Activated T-helper 1 cell treated with anti-CD3 and anti-CD28 coated beads, Interleukin-2, amount 50 U/mL, for 16 hours (primary cell): ENCODE measurements at places on chromosomes 3 and 15.

DNA sequence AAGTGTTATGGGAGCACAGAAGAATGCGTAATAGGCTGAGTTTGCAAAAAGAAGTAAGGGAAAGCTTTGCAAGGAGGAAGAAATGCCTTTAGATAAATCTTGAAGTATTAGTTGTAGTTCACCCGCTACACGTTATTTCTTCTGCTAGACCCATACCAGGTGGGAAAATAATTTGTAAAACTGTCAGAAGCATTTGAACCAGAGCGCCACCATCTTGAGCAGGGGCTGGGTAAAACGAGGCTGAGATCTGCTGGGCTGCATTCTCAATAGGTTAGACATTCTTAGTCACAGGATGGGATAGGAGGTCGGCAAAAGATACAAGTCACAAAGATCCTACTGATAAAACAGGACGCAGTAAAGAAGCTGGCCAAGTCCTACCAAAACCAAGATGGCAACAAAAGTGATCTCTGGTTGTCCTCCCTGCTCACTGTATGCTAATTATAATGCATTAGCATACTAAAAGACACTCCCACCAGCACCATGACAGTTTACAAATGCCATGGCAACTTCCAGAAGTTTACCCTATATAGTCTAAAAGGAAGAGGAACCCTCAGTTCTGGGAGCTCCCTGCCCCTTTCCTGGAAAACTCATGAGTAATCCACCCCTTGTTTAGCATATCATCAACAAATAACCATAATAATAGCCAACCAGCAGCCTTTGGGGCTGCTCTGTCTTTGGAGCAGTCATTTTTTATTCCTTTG is 50.0 kb upstream of the ZNF280D start:
- no peak for DNase-seq

- DNase-seq, result no peak
Measured at GRCh38 chr15:73050561-73051295, 1.5 kb upstream of the NEO1 start.

DNA sequence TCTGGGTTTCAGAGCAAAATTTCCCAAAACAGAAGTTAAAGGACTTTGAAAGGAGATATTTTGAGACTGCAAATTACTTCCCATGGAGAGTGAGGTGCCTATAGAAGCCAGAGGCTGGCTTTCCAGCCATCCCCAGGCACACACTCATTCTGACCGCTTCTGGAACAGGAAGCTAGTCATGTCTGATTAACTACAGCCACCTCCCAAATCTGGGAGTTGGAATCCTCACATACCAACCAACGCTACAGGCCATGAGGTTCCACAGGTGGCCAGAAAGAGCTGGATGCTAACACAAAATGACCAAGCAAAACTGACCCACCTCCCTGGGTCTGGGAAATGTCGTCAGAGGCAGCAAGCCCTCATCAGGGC is 87.2 kb downstream of the SNRK start:
- no peak for DNase-seq

DNA sequence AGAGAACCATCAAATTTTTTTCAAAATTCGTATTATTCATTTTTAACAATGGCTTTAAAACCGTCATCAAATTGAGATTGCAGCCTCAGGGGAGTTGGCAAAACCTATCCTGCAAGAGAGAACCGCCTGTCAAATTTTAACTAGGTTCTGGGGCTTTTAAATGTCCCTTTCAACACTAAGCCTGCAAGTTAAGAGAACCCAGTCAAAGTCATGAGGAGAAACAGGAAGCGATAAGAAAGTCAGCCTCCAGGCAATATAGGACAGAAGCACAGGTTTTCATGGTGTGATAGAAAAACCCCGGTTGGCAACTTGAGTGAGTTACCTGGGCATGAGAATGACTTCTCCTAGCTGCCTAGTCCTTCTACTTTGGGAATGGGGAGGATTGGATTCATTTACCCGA is 59.8 kb downstream of the CPNE4 start:
- no peak for DNase-seq

DNA sequence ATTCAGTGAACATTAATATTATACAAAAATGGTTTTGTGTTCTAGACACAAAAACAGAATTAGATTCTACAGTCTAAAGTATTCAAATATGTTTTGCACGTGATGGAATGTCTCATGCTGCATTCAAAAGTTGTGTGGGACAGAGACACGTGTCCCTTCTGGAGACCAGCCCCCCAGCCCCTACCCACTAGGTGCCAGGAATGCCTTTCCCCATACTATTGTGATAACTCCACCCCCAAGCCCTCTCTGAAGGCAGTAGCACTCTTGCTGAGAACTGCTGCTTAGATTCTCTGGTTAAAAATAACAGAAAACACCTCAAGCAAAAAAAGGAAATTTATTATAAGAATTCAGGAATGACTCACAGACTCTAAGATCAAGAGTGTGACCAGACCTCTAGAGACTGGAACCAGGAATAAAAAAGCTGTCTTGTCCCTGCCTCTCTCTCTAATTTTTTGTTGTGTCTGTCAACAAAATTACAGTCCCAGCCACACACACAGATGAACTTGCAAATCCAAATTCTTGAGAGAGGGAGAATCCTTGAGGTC is 57.7 kb downstream of the PXYLP1 start:
- no peak for DNase-seq

DNA sequence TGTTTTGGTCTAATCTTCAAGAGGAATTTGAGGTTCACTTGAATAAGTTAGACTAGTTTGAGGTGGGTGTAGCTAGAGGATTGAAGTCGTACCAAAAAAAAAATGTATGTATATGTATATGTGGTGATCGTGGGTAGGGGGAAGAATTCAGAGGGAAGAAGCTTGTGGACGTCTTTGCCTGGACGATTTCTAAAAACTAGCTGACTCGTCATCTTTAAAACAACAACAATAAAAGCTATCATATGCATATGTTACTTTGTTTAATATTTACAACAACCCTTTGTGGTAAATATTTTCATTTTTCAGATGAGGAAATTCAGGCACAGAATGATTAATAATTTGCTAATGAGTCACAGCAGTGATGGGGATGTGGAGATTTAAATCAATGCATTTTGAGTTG is 18.1 kb downstream of the RNF111 start:
- DNase-seq, result no peak

- no peak for DNase-seq
Measured at GRCh38 chr3:183261151-183261724, 8.2 kb downstream of the B3GNT5 start.

DNA sequence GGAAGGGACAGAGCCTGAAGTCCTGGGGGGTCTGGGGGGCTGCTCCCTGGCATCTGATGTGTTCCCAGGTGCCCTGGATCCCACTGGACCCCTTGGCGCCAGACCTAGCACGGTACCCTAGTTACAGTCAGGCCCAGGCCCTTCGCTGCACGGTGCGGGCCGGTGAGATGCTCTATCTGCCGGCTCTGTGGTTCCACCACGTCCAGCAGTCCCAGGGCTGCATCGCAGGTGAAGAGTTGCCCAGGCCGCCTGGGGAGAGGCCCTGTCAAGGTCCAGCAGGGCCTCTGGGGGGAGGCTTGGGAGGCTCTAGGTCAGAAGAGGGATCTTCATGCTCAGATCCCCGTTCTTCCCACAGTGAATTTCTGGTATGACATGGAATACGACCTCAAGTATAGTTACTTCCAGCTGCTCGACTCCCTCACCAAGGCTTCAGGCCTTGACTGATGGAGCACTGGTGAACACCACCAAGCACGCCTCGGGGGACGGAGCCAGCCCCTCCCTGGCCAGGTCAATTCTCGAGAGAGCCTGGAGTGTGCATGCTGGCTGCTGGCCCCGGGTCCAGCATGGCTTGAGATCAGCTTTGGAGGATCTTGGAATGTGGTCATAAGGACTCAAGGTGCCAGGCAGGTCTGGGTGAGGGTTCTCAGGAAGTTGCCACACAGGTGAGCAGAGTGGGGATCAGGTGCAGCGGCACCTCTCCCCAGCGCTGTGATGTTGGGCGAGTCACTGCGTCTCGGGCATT is 1.8 kb upstream of the PLA2G4B start:
- DNase-seq, result no peak

GRCh38 chr3:196280689-196281440 is 6.7 kb downstream of the PCYT1A start:
- no peak for DNase-seq

DNA sequence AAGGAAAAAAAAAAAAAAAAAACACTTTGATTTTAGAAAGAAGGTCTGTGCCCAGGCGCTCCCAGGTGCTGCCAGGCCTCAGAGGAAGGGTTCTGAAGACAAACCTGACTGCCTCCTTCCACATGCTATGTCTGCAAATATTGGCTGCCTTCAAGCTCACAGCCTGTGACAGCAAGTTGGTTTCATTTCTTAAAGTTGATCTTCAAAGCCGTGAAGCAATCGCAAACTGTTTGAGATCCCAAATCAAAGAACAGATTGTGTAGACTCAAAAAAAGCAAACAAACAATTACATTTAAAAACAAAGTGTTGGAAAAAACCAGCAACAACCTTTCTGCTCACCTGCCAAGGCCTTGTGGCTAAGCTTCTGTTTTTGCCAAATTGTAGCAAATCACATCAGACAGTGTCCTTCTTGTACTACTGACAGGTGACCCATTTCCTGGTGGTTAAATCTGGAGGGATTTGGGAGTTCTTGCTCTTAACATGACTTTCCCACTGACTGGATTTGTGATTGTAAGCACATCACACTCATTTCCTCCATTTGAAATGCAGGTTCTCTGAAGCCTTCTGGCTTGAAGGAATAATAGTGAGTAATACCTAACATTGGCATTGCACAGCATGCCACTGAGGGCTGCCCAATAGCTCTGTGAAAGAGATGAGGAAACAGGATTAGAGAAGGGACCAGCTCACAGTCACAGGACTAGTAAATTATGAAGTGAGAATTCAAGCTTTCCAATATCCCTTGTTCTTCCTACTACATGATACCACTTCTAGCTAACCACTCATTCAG is 502.4 kb downstream of the LPP start:
- no peak for DNase-seq

DNA sequence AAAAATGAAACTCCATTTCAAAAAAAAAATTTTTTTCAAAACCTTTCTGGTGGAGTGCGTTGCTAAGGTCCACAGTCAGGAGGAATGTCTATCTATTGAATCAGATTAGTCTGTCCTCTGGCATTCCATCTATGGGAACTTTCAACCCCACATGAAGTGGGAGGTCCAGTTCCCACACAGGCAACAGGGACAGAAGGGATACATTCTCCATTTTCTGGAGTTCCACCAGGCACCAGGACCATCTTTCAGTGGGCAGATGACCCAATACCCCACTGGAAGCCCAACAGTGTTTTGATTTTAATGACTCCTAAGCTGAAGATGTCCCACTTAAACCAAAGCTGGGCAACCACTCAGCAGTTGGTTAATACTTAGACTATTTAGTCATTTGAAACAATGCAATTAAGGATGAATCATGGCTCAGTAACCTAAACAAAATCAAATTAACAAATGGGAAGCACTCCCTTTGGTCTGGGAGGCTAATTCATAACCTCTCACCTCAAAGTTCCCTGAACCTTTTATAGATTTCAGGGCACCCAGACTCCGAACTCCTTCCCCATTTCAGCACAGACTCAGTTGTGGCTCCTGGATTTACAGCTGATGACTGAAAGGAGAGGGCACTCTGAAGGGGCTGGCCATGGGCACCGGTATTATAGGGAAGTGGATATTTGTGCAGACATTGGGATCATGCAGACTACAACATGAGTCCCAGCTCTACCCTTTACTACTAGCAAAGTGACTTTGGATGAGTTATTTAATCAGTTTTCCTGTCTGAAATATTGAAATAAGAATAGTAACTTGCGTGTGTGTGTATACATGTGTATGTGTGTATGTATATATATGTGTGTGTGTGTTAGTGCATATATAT is 264.3 kb upstream of the LRTM1 start:
- no peak for DNase-seq

GRCh38 chr3:194318511-194319161 is 32.5 kb downstream of the CPN2 start:
- DNase-seq, result no peak

DNA sequence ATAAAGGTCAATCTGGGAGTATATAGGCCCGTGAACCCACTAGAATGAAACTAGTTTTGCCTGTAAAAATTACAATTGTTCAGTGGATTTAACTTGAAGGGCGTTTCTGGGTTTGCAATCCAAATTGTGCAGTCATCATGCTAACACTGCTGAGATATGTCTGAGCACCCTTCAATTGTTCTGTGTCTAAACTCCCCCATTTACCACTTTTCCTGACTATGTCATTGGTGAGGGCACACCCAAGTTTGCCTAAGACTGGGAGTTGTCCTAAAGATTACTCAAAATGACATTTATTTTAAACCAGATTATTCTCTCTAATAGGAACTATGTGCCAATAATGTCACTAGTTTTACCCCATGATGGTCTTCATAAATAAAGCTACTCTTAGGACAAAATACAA is 54.6 kb downstream of the EMC4 start:
- no peak for DNase-seq

DNA sequence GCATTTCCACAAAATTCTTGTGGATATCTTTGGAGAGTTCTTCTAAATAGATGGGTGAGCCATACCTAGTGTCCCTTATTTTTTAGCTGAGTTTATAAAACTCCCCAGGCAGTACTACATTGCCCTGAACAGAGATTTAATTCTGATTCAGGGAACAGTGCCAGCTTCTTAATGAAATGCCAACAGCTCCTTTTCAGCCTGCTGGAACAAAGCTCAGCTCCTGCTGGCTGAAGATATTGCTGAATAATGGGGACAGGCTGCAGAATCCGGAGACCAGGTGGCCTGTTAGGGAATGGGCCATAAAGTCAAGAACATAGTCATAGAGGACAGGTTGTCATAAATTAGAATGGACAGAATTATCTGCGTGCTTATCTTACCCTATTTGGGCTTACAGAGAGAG is 8.9 kb downstream of the HGD start:
- DNase-seq, result no peak

DNA sequence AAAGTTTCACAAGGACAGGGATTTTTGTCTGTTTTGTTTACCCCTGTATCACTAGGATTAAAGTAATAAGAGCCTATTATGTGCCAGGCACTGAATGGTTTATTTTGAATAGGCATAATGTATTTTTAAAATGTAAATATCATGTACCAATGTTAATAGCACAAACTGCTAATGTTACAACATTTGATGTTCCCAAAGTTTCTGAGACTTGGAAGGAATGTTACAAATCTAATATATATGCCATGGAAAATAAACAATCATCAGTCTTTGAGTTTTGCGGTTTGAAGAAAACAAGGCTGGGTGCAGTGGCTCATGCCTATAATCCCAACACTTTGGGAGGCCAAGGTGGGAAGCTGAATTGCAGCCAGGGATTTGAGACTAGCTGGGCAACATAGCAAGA is 159.4 kb downstream of the CDIN1 start:
- DNase-seq, result no peak

- no peak for DNase-seq
Measured at GRCh38 chr15:96687388-96688107, 357.0 kb downstream of the NR2F2 start.

DNA sequence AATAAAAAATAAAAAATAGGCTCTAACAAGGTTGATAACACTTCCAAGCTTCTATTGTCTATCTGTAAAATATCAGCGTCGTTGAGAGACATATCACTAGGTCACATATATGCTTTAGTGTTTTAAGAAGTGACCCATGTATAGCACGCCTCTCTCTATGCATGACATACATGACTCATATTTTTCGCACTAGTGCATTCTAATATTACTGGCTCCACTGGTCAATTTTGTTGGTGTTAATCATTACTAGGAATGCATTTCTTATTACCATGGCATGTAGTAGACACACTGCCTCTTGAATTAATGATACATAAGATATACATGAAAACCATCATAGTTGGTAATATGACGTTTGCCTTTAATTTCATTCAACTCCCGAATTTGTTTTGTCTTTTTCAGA is 203.1 kb downstream of the CHL1 start:
- DNase-seq, result no peak

- DNase-seq, result no peak
Measured at GRCh38 chr3:195443391-195443989, 670 bp upstream of the ACAP2 start.
